Fibroblast of the aortic adventitia (primary cell): ENCODE measurements at places on chromosomes 6 and 20. TPM values are rescaled to one million over a fixed set of nuclear protein-coding genes. Genes with fewer than 3 reads are reported as not detected.

GMPR gene
- 2.5 and 24.8 TPM in 2 replicates for total RNA-seq

RALGAPB gene
- total RNA-seq = 48.7 and 49.0 TPM in 2 replicates

COL21A1 gene
- 29.0 and 29.5 TPM in 2 replicates for total RNA-seq

PANK2 gene
- 54.9 and 102 TPM in 2 replicates for total RNA-seq
